NCI-H510A treated with DMSO at 0.1 percent for 48 hours (cell line): ENCODE measurements at places on chromosomes 2 and 18.

DNA sequence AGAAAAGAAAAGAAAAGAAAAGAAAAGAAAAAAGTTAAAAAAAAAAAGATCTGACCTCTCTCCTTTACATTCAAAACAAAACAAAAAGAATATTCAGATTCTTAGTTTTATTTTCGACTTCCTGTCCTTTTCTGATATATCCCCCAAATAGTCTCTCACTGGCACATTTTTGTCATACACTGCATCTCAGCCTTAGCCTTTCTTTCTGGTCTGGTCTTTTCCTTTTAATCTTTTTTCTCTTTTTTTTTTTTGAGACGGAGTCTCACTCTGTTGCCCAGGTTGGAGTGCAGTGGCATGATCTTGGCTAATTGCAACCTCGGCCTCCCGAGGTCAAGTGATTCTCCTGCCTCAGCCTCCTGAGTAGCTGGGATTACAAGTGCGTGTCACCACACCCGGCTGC lies 1.6 kb upstream of the RIOK3 start:
- DNase-seq: no peak

DNA sequence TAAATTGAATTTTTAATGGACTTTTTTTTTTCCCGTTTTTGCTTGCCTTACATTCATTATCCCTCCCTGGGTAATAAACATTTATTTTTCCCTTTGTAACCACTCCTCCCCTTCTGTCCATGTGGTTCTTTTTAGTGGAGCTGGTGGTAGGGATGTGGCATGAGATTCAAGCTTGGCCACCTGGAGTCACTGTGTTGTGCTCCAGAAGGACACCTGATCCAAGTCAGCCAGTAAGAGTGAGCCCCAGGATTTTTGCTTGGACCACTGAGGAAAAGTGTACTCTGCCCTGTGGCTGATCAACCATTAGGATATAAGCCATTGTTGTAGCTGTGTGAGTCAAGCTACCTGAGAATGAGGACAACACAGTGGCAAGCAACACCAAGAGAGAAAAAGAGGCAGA lies 11.1 kb upstream of the ACTR3 start:
- no peak for DNase-seq

DNA sequence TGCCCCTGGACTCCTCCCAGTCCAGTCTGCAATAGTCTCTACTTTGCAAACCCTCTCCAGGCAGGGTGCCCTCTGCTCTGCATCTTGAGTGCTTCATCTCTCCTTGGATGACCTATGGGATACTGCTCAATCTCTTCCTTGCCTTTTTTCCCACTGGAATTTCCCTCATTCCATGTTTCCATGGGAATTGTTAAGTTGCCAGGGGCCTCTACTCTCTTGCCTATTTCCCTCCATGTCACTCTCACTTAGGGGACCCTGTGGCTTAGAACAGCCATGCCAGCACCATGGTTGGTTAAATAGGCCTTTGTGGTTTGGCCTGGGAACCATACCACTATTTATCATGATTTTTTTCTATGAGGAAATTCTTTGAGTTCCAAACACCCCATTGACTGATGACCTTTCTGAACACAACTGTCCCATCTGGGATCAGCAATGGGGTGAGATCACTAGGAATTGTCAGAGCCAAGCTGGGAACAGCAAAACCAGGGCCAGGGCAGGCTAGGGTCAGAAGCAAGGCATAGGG lies 91.4 kb upstream of the RBMS1 start:
- DNase-seq: no peak

GRCh38 chr2:219001577-219002394 lies 8.6 kb upstream of the CRYBA2 start:
- peak; percentile 100 for DNase-seq

- DNase-seq: no peak
Measured at GRCh38 chr18:36185157-36185556, 2.1 kb upstream of the MOCOS start.

DNA sequence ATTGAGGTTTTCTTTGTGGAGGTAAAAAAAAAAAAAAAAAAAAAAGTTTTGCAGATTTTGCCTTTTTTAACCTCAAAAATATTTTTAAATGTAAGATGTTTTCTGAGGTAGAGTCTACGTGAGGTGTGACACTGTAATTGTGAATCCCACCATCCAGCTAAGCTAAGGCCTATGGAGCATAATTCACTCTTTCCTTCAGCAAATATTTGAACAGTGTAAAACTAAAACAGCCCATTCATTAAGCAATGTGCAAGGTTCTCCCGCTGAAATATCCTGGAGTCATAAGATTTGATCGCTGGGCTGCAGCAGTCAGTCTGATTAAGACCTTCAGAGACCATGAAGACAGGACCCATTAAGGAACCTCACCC lies 105.1 kb downstream of the HNRNPLL start:
- no peak for DNase-seq

GRCh38 chr18:58640428-58640805 lies 11.5 kb upstream of the ALPK2 start:
- DNase-seq: no peak

DNA sequence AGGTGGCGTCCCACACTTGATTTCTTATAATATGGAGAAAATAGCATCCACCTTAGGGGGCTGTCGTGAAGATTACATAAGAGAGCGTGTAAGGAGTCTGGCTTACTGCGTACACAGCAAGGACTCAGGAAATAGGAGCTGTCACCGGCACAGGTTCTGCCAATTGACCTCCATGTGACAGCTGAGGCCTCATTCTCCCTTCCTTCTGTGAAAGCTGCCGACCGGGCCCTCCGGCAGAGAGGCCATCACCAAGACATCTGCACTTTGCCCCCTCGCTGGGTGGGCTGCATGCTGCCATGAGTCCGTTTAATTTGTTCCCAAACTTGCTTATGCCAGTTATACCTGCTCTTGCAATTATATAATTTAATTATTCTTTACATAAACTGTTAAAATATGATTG lies 27.7 kb downstream of the HS1BP3 start:
- no peak for DNase-seq

- no peak for DNase-seq
Measured at GRCh38 chr2:41711736-41712135, 336.1 kb upstream of the PKDCC start.

GRCh38 chr2:159913900-159914299 lies 115.9 kb upstream of the CD302 start:
- no peak for DNase-seq

GRCh38 chr2:65214361-65214760 lies 13.3 kb upstream of the ACTR2 start:
- DNase-seq: no peak

- DNase-seq: peak; percentile 83
Measured at GRCh38 chr2:45935791-45936622, 284.5 kb downstream of the PRKCE start.

DNA sequence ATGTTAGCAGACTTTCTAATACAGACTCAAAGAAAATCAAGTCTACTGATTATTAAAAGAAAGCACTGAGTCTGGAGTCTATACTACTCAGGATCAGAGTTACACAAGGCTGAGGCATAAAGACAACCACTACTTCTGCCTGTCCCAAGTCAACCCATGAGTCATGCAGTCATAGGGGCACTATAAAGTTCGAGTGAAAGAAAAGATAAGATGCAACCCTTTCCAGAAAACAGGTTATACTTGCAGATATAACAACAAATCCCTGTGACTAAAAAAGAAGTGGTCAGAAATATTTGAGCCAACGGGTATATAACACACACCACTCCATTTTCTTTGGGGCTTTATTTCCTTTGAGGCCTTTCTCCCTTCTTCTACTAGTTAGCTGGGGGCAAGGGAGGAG lies 18.6 kb upstream of the SCRN3 start:
- no peak for DNase-seq
